ENCODE measurements at places on chromosomes 5 and 9. TPM values are rescaled to one million over a fixed set of nuclear protein-coding genes. Genes with fewer than 3 reads are reported as not detected.

Gene HAPLN1
- total RNA-seq, result not detected

Gene SHISAL2B
- not detected for total RNA-seq

GRCh38 chr5:121485281-121485680 lies 366.4 kb upstream of the FTMT start:
- DNase-seq, result no peak

GRCh38 chr9:14221119-14221518 lies 92.8 kb downstream of the NFIB start:
- no peak for DNase-seq

- DNase-seq, result no peak
These were observed 103.6 kb downstream of the MLLT3 start for GRCh38 chr9:20518737-20519136.

DNA sequence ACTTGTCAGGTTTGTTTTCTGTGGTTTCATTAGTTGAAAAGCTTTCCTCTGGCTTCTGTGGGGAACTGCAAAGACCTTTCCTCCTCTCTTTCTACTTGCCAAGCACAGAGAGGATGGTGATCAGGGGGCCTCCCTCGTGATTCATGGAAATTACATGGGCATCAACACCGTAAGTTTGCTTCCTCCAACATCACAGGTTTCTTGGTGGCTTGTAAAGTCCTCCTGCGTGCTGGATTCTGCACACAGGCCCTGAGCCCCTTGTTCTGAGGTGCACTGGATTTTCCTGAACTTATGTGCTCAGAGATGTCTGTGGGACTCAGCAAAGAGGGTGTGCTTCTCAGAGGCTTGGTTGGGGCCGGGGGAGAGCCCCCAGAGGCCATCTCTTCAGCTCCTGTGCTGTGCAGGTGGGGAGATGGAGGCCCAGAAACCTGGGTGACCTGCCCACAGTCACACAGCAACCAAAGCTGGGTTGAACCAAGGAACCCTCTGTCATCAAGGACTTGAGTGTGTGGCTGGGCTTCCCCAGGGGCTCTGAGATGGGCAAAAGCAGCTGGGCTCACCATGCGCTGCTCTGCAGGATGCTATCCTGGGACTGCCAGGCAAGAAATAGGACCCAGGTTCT lies 36.5 kb downstream of the RGS3 start:
- DNase-seq, result no peak
